Activated CD4-positive, CD25-positive, alpha-beta regulatory T cell treated with anti-CD3 and anti-CD28 coated beads, Interleukin-2, amount 50 U/mL, for 16 hours (primary cell): ENCODE measurements at places on chromosomes 3 and 15.

GRCh38 chr15:77355321-77355720, 64.6 kb downstream of the PEAK1 start:
- no peak for DNase-seq

DNA sequence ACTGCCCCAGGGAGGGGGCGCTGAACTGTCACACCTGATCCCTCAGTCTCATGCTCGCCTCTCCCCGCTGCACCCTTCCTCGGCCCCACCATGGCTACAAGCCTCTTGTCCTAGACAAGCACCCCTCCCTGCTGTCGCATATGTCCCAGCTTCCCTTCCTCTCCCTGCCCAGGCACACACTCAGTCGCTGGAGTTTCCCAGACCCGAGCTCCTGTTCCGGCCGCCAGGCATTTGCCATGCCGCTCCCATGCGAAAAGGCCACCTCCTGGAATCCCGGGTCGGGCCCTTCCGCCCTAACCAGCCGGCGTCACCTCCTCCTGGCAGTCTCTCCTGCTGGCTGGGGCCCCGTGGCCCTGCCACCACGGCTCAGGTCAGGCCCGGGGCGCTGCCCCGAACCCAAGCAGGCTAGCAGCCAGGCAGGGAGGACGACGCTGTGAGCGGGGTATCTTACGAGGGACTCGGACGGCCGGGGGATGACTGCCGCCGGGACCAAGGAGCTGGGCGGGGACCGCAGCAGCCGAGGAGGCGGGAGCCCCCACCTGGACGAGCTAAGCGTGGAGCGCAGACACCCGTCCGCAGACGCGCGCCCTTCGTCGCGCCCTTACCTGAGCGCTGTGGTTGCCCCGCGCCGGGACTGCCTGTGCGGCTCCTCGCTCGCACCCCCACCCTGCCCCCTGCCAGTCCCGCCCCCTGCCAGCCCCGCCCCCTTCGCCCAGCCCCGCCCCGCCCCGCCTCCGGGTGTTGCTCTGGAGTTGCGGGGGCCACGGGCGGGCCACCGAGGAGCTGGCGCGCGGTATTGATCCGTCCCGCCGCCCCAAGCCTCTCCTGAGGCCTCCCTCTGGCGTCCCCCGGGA, at the start of gene ALS2CL:
Gene ALS2CL (minus strand): TSS at position 642 of the 854 bp plus-strand sequence. CDS start 4,239 bp downstream, outside the sequence.
- DNase-seq, result peak; percentile 39

GRCh38 chr15:40281057-40281800, 1.6 kb downstream of the ANKRD63 start:
- DNase-seq, result no peak

DNA sequence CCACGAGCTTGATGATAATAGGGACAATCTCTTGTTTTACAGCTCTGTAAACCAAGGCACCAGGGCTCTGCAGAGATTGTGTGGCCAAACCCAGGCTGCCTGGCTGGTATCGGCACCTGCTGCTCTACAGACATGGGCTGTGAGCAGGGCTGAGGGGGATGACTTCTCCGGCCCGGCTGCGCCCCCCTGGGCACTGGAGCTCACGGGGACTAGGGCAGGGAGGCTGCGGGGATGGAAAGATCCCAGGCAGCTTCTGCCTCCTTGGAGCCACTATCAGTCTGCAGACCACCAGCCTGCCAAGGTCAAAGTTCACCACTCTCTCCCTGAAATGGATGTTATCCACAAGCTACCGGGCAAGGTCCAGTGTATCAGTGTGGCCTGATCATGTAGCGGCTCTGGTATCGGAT, 22.0 kb upstream of the PIGZ start:
- DNase-seq, result no peak

DNA sequence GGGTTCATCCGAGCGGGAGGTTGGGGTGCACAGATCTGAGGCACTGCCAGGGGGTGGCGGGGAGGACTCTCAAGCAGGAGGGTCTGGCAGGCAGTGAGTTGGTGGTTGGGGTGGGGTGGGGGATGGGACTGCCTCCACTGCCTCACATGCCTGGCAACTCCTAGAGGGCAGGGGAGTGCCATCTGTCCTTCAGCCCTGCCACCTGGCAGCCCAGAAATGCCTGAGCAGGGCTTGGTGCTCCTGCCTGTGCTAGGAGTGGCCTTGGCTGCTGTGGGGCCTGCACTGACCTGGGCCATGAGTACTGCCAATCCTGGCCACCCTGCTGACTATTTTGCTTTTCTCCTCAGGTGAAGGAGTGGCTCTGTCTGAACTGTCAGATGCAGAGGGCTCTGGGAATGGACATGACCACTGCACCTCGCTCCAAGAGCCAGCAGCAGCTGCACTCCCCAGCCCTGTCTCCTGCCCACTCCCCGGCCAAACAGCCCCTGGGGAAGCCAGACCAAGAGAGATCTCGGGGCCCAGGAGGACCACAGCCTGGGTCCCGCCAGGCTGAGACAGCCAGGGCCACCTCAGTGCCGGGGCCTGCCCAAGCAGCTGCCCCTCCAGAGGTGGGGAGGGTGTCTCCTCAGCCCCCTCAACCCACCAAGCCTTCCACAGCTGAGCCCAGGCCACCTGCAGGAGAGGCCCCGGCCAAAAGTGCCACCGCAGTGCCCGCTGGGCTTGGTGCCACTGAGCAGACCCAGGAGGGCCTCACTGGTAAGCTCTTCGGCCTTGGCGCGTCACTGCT, 32.0 kb upstream of the APEH start:
- DNase-seq, result no peak

GRCh38 chr15:73800662-73801345, 47.7 kb upstream of the INSYN1 start:
- DNase-seq, result no peak

GRCh38 chr3:78848392-78849288, 919.2 kb downstream of the ROBO1 start:
- DNase-seq, result no peak
